ENCODE measurements at places on chromosomes 1 and 21.
A peak's percentile ranks its signal among the peaks of the same experiment; 100 is the strongest.

DNA sequence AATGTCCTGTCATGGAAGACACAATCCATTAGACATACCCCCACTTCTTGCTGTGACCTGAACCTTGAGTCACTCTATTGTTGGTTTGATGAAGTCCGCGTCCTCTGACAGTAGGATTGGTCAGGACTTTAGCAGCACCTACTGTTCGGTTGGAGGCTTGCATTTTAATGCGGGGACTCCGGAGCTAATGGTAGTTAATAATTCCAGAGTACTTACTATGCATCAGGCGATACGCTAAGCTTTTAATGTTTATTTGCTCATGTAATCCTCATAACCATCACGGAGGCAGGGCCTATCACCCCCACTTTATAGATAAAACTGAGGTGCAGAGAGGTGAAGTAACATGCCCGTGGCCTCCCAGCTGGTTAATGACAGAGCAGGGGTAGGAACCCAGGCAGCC, 7.9 kb upstream of the ELF3 start:
- no peak for DNase-seq

DNA sequence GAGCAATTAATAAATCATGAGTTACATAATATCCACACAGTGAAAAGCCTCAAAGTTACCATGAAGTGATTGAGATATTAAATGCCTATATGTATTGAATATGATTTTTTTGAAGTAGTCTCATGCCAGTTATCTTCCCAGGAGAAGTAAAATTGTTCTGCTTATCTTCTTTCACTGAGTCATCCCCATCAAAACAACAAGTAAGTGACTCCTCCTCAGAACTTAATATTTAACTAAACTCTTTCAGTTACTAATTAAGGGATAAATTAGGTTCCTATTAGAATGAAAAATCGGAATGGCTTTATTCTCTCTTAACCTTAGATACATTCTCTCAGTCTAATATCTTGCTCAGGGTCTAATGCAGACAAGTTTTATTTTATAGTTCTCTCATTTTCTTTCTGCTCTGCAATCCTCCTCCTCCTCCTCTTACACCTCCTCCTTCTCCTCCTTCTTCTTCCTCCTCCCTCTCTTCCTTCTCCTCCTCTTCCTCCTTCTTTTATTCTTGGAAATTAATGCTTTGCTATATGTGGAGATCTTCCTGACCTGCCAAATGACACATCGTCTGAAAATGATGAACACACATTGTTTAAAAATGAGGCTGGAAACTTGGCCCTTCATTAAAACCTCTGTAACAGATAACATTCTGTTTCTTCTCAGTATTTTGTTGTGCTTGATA, 110.9 kb downstream of the RUNX1 start:
- DNase-seq, result no peak

DNA sequence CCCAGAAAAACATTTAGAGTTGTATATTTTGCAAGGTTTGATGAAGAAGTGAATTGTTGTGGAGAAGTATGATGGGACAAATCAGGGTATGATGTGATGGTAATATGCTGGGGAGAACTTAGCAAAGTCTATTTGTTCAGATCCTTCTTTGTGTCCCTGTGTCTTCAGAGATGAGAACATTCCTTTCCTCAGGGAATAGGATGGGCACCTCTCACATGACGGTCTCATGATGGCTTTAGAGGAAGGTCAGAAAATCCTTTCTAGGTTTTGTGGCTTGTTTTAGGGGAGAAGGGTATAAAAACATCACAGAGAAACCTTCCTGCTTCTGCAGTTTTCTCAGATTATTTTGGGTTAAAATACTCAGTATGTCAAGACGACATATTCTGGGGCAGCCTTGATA, 171.3 kb upstream of the NRIP1 start:
- no peak for DNase-seq

GRCh38 chr1:202952818-202953217, 5.3 kb downstream of the ADIPOR1 start:
- DNase-seq, result no peak

DNA sequence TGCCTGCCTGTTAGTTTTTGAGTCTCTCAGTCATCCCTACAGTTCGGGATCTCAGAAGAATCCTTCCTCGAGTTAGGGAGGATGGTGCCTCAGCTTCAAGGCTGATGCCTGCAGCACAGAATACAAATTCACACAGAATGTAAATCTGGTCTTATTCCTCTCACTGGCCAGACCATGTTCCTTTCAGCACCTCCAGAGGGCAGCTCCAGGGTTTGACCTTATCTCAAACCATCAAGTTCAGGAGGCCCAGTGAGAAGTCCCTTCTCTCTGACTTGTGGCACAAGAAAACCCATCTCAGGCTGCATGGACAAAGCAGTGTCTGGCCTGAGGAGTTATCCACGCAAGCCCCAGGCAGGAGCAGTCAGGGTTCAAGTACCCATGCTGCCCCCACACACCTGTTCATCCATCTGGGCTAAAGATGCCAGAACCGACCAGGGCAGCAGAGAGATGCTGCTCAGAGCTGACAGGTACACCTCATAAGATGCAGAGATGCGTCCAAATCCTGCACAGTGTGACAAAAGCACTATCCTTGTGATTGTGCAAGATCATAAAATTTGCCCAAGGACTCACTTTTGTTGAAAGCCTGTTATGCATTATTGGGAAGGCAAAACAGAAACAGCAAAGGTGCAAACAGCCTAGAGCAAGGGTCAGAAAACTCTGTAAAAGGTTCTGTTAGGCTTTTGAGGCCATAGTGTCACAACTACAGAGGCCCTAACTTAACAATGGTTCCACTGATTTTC, 49.8 kb downstream of the BCAR3 start:
- DNase-seq, result peak; percentile 51

- no peak for DNase-seq
Observed at GRCh38 chr1:160548183-160548582, 25.1 kb upstream of the SLAMF6 start.

DNA sequence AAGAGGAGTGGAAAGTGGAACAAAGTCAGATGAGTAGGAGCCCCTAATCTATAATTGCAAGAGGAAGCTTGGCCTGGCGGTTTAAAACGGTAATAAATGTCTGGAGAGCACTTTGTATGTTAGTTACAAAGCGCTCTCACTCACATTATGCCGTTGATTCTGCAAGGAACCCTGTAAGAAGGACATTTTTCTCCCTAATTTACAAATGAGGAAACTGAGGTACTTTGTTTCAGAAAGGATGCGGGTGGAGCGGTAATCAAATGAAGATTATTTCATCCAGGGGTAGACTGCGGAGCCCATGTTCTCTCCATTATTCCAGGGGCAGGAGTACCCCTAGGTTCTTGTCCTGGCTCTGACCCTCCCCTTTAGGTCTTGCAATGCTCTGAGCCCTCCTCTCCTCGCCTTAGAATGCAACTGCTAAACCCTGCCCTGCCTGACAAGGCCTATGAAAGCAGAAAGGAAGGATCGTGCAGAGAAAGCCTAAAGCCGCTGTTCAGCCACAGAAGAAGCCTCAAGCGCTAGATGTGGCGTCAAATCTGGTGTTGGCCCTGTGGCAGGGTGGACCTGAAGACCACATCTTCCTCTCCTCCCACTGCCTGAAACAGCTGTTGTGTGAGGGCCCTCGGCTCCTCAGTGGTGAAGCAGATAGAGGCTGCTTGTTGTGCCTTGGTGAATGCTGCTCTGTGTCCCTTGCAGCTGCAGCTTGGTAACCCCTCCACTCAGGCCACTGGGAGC, 588 bp upstream of the PACC1 start:
- DNase-seq, result no peak

DNA sequence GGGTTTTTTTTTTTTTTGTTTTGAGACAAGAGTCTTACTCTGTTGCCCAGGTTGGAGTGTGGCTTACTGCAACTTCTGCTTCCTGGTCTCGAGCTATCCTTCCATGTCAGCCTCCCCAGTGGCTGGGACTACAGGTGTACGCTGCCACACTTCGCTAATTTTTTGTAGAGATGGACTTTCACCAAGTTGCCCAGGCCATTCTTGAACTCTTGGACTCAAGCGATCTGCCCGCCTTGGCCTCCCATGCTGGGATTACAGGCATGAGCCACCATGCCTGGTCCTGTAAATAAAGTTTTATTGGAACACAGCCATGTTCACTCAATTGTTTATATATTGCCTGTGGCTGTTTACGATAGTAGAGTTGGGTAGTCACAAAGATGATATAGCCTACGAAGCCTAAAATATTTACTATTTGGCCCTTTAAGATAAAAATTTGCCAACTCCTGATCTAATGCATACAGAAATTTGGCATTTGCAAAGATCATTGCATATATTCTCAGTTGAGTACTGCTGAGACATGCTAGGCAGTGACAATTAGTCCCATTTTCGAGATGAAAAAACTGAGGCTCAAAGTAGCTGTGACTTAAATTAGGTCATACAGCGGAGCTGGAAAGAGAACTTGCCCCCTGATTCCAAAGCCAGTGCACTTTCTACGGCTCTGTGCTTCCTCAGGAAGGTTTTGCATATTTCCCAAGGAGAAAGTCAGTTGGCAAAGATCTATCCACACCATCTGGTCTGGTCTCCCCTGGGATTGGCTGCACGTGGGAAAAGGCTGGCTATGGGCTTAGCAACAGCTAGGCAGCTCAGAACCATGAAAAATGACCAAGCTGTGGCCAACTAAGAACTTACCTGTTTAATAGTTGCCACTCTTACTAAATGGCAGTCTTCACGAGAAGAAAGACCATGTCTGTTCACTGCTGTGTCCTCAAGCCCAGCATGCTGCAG, 19.4 kb downstream of the MECR start:
- peak; percentile 68 for DNase-seq

- DNase-seq, result no peak
Observed at GRCh38 chr1:149848340-149849110, 50.8 kb upstream of the BOLA1 start.

- no peak for DNase-seq
Observed at GRCh38 chr1:58367217-58367616, 179.3 kb downstream of the OMA1 start.

- DNase-seq, result no peak
Observed at GRCh38 chr1:173856014-173856413, 11.8 kb downstream of the GAS5 start.

DNA sequence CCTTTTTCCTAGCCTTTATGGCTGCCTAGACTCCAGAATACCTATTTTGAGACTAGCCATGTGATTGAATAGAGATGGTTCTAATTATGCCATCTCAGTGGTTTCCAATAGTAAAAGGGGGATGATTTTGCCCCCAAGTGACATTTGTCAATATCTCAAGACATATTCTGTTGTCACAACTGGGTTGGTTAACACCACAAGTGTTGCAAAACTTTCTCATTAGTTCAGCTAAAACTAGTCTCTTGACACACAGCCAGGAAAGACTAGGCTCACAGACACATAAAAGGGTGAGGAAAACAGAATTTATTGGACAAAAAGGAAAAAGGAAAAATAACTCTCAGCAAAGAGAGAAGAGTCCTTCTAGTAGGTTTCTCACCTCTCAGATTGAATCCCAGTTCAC, 39.9 kb upstream of the GBP5 start:
- DNase-seq, result no peak

DNA sequence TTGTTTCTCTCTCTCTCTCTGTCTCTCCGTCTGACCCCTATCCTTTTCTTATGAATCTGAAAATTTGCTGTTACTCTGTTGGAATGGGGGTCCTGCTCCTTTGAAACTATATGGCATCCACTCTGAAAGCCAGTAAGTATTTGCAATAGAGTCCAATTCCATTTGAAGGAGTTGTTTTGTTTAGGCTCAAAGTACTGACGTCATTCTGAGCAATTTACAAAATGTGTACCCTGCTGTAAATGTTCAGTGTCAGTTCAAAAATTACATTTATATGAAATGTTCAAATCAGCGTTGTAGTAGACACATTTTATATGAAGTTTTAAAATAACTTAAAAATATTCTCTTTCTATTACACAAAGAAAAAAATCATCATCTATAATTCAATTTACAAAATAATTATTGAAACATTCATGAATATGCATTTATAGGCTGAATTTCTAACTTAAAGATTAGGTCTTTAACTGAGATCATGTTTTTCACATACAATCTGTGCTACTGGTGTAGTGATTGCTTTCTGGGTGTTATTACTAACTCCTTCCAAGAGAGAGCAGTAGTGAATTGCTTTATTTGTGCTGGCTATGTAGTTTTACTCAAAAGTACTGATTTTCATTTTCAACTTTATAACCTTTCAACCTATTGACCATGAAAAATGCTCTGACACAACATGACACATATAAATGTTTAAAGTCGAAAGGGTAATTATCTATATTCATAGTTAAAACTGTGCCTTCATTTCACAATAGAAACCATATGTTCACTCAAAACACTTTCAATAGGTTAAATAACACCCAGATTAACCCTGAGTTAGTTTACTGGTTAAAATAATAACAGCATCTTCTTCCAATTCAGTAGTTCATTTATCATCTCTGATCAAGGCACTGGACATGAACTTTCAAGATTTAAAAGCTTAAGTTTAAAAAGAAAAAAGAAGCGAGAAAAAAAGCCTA, 253.1 kb upstream of the ADGRL4 start:
- DNase-seq, result no peak

DNA sequence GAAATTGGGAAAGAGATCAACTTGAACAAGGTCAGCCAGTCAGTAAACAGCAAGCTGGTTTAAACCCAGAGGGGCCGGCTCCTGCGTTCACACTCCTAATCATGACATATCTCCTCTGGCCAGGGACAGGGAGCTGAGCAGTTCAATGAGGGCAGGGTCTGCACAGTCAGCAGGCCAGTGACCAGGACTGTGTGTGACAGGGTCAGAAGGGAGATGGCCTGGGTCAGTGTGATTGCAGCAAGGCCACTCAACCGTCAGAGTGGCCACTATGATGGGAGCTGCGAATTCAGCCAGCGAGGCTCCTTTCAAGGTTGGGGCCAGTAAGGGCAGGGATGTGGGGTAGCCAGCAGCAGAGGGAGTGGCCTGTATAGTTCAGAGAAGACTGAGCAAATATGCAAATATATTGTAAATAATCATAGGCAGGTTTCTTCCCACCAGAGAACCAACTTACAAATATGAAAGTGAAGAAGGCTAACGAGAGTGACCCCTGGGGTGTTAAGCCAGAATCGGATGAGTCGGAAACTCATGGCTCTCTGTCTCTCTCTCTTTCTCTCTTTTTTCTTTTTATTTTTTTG, 20.0 kb downstream of the NOL9 start:
- no peak for DNase-seq

GRCh38 chr1:26122988-26123973, 11.7 kb downstream of the PDIK1L start:
- DNase-seq, result no peak

GRCh38 chr1:113207019-113207418, 134.0 kb downstream of the LRIG2 start:
- DNase-seq, result no peak

- DNase-seq, result no peak
Observed at GRCh38 chr21:29074007-29074376, 544 bp upstream of the CCT8 start.

DNA sequence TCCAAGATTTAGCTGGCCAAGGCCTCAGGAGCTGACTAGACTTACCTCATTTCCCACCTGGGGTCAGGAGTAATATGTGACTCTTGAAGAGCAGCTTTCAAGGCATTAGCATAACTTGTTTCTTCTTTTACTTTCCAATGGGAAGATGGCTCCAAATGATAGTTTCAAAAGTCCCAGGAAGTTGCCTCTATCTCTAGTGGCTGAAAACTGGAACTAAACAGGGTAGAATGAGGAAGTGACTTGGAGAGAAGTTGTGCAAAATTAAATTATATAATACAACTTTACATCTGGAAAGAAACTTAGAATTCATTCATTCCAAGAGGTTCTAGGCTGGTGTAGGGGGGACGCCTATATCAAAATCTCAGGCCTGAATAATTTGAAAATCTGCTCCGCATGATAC, 250.1 kb upstream of the FMN2 start:
- DNase-seq, result no peak
